ENCODE measurements at places on chromosomes 16 and 17.

DNA sequence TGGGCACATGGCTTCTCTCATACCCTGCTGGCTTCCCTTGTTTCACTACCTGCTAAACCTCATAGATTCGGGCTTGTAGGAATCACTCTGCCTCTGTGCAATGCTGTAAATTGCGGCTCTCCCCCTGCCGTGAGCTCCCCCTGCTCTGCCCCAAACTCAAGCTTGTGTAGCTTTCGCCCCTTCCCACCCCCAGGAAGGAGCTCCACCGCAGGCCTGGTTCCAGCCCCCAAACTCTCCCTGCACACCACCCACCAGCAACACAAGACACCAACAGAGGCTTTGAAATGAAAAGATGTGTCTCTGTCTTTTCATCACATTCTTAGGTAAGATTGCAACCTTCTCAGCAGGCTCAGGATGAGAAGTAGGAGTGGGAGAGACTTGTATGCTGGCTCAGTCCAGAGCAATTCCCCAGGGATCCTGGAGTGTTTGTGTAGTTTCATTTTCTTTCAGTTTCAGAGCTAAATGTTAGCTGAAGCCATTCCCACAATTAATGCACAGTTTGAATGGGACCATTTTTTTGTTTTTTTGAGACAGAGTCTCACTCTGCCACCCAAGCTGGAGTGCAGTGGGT, 14.2 kb downstream of the CX3CL1 start:
- no peak for DNase-seq

DNA sequence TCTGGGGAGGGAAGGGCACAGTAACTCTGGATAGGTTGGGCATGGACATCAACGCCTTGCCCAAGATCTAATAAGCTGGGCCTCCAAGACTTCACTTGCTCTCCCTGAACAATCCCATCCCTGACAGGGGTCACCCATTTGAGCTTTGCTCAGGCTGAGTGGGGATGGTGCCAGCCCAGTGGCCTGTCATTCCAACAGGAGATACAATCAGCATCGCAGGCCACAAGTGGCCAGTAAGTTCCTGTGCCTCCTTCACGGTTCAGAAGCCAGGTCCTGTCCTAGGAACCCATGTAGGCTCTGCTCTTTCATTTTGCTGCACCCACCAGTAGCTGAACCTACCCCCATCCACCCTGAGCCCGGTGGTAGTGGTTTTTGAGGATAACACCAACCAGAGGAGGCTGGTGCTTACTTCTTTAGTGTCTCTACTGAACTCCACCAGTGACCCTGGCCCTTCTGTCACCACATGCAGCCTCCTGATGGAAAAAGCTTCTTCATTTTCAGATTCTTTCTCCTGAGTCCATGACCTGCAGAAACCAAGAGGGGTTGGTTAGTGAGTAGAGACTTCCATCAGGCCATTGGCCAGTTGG, 14.9 kb downstream of the PLEKHG4 start:
- DNase-seq, result no peak

- DNase-seq, result peak; percentile 83
Measured at GRCh38 chr17:39737760-39738567, at the start of gene GRB7. TSS of gene GRB7 (plus strand) at chr17:39737938. CDS start at chr17:39742302, 4,364 bp downstream.

DNA sequence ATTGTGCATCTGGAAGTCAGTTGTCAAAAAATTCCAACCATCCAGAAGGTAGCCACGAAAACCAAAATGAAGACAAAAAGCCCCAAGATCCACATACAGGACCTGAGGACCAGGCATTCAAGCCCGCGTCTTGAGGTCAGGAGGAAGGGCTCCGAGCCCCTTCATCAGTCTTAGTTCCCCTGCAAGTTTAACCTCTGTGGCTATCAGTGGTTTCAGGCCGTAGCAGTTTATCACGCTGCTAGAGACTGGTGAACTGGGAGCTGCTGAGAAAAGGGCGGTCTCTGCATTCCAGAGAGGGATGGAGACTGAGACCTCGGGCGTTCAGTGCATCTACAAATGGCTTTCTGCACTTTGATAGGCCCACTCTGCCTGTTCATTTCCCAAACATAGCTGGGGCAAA, 70.6 kb downstream of the IRF8 start:
- DNase-seq, result no peak

GRCh38 chr16:66596986-66597848, 7.3 kb upstream of the CMTM3 start:
- DNase-seq, result no peak

- no peak for DNase-seq
Measured at GRCh38 chr17:80970762-80971703, 20.6 kb upstream of the CHMP6 start.

All from head of caudate nucleus (tissue), 42 donors.